ENCODE measurements at places on chromosomes 2 and 18. TPM values are rescaled to one million over a fixed set of nuclear protein-coding genes. Genes with fewer than 3 reads are reported as not detected.

Gene BMP10
- 0.27 TPM for total RNA-seq

Gene MOCOS
- total RNA-seq = 0.75 TPM

Gene GALNT13
- 11.0 TPM for total RNA-seq

Gene ZNF396
- total RNA-seq = 3.2 TPM

Gene ZSCAN30
- 24.4 TPM for total RNA-seq

Gene EVA1A
- 0.81 TPM for total RNA-seq

Gene DHRS9
- 49.6 TPM for total RNA-seq

Gene DPP10
- total RNA-seq = 7.4 TPM

Gene GCG
- total RNA-seq = not detected

Gene SLC66A2
- 16.1 TPM for total RNA-seq

Gene ACTG2
- 1.6 TPM for total RNA-seq

All from motor neuron (in vitro differentiated cells).